Effector CD4-positive, alpha-beta T cell (primary cell): ENCODE measurements at places on chromosomes 6 and 20.

DNA sequence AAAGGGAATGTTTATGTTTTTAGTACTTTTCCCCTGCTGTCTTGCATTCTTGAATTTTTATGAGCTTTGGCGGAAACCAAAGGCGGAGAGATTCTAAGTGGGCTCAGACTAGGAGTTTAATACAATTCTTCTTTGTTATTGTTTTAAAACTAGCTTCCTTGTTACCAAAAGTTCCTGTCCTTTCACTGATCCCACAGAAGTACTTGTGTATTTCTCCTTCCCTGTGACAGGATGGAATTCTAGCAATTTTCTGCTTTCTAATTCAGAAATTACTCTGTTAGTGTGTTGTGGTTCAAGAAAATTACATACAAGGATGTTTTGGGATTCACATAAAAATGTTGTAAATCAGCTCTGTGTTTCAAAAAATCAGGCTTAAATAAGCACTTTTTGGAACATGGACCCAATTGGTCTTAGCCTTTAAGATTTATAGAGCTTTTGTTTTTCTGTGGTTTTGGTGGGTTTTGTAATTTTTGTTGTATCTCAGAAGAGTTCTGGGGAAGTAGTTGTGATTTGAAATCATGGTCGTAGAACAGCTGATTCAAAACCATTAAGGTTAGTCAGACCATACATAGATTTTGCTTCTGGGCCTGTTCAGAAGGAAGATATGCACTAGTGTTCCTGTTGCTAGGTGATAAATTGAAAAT is 17.6 kb upstream of the CTAGE9 start:
- no peak for DNase-seq

- DNase-seq, result no peak
Observed at GRCh38 chr6:71194724-71195123, 93.9 kb upstream of the OGFRL1 start.

DNA sequence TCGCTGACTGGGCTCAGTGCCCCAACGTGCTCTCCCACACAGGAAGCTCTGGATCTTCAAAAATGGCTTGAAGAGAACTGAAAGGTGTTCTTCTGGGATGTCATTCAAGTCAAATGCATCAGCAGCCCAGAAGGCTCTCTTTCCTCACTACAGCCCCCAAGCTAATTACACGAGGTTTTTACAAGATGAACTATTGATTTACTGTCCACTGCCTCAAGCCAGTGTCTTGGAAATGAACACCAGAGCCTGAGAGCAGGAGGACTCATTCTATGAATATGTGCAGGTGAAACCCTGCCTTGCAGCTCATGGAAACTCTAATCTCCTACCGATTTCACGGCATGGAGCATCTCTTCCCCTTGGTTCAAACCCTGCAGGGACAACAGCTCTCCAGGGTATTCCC is 98.9 kb upstream of the CST7 start:
- no peak for DNase-seq

DNA sequence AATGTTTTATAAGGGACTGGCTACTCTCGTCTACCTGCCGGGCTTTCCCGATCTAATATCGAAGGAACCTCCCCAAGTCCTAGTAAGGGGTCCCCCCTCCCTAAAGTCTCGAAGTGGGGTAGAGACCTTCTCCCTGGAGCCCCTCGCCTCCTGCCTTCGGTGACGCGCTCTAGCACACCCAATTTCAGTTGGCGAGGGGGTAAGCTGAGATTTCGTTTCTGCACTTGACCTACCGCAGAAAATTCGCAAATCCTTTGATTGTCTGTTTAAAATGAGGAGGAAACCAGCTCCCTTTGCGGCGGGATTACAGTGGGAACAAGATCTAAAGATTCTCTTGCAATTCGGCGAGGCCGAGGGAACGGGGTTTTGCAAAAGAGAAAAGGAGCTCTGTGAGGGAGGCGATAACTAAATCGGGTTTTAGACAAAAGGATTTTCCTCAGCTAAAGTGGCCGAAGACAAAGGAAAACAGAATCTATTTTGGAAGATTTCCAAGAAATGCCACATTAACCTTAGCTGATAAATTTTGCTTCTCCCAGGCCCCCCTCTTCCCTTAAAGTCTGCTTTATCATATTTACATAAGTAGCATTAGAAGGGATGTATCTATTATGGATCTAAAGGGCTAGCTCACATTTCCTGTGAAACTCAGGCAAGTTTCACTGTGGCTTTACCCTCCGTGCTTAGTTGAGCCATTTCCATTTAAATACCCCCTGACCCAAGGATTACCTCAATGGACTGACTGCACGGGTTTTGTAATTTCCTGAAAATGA is 8.4 kb downstream of the SIM1 start:
- DNase-seq, result no peak

GRCh38 chr20:15564981-15565380 is 1008.3 kb downstream of the KIF16B start:
- DNase-seq, result no peak

GRCh38 chr6:158516098-158516497 is 43.8 kb upstream of the TMEM181 start:
- no peak for DNase-seq

DNA sequence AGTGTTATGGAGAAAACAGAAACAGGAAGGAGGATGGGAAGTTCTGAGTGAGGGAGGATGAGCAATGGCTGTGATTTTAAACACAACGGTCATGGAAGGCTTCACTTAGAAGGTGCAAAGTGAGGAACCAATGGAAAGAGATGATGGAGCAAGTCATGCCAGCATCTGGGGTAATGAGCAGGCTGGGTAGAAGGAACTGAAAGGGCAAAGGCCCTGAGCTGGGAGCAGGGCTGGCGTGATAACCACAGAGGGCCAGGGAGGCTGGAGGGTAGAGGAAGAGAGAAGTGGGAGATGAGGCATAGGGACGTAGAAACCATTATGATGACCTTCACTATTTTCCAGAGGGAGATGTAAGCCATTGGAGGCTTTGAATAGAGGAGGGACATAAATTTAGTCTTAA is 43.6 kb downstream of the NHLRC1 start:
- DNase-seq, result no peak

GRCh38 chr6:21847711-21848480 is 254.3 kb downstream of the SOX4 start:
- DNase-seq, result no peak

DNA sequence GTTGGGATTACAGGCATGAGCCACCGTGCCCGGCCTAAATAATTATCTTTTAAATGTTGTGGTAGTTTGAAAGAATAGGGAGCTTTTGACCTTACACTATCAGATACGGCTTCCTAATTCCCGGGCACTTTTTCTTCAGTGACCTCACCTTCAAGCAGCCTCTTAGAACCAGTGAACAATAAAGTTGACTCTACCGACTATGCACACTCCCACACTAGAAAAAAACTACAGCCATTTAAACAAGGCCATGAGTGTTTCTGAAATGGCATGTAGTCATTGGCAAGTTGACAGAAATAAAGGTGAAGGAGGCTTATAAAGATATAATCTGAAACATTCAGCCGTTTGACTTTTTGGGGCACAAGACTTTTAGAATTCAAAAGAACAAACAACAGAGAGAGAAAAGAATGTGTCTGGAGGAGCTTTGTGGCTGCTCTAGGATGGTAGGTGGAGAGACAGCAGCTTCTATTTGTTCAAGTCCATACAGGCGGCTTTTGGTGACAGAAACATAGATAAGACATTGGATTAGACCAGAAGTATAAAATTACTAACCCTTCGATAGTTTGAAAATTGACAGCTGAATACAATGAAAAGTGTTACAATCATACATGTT is 75.2 kb downstream of the GJA1 start:
- DNase-seq, result no peak

DNA sequence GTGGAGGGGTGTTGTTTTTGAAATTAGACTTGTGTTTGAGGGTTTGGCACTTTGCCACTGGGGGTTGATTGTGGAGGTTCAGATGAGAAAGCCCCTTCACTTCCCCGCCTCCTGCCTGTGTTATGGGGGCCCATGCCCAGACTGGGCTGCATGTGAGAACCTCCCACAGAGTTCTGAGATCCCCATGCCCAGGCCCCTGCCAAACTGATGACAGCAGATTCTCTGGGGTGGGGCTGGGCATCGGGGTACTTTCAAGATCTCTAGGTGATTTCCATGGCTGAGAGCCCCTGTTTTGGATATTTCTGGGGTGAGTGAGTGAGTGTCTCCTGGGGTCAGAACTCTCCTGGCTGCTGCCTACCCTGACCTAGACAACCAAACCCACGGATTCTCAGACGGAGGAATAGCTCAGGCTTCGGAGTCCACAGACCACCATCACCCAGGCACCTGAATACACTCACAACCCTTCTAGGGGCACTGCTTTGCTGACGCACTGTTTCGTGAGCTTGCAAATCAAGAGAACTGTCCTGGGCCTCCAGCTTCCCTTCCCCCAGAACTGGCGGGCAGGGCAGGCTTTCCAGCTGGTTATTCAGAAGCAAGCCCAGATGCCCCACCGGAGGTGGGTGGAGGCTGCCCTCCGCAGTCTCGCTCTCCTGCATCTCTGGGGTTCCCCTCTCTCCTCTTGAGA is 6.3 kb downstream of the BCAS1 start:
- DNase-seq, result no peak
